RWPE1 (cell line): ENCODE measurements at places on chromosomes 7 and 10.

DNA sequence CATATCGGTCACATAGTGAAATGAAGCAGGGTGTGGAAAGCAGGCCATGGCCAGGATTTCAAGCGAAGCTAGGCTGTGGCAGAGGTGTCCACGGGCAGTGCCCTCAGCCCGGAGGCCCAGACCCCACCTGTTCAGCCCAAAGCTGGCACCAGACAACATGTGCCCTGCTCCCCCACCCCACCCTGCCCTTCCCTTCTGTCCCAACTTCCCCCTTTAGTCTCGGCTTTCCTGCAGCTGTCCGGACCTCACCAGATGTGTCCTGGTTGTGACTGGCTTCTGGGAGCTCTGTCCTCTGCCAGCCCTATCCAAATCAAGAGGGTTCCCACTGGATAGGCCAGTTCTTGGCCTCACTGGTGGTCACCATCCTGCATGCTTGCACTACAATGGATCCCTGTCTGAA lies 37.3 kb downstream of the ADAM12 start:
- no peak for DNase-seq

GRCh38 chr10:17665747-17666146 lies 21.8 kb downstream of the STAM start:
- peak; percentile 59 for DNase-seq

- no peak for DNase-seq
Measured at GRCh38 chr10:131852176-131852822, 48.5 kb upstream of the PPP2R2D start.

DNA sequence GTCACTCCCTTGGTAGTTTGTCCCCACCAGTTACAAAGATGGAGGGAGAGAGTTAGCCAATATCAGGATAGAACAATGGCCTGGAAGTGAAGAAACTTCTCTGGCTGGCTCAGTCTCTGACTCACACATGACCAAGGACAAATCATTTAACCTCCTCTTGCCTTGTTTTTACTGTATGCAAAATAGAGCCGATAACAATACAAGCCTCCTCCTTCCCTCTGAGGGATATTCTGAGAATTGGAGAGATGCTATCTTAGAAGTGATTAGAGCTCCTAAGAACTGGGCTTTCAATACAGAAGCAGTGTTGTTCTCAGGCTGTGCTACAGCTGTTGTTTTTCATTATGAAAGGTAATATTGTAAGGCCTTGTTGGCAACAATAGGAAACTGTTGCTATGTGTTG lies 87.7 kb upstream of the EGR2 start:
- peak; percentile 19 for DNase-seq

- no peak for DNase-seq
Measured at GRCh38 chr7:117066668-117067067, 113.4 kb downstream of the ST7 start.
